Mammary microvascular endothelial cell (primary cell): ENCODE measurements at places on chromosomes 3 and 15. TPM values are rescaled to one million over a fixed set of nuclear protein-coding genes. Genes with fewer than 3 reads are reported as not detected.

The GADL1 gene
- total RNA-seq: 0.05 TPM in 1 of 2 replicates, not detected in the other

The THRB gene
- total RNA-seq: under 0.01 and 0.39 TPM in 2 replicates

The SLC15A2 gene
- 0.10 TPM in 1 of 2 replicates, not detected in the other for total RNA-seq

The CNTN6 gene
- not detected in 2 replicates for total RNA-seq

The SERF2 gene
- 1,358 and 1,405 TPM in 2 replicates for total RNA-seq

The OR5H6 gene
- not detected in 2 replicates for total RNA-seq

The RPL22L1 gene
- 328 and 359 TPM in 2 replicates for total RNA-seq

The SLC7A14 gene
- total RNA-seq: 0.25 and 0.47 TPM in 2 replicates

The TIMP4 gene
- 0.67 and 0.98 TPM in 2 replicates for total RNA-seq

The PCOLCE2 gene
- total RNA-seq: not detected in 2 replicates

The SELENOS gene
- total RNA-seq: 66.4 and 69.0 TPM in 2 replicates

The CDV3 gene
- 172 and 199 TPM in 2 replicates for total RNA-seq

The RASGRP1 gene
- under 0.01 and 0.05 TPM in 2 replicates for total RNA-seq

The CYP8B1 gene
- not detected in 2 replicates for total RNA-seq

The TRH gene
- not detected in 2 replicates for total RNA-seq

The PLSCR2 gene
- not detected in 2 replicates for total RNA-seq

The CLDN1 gene
- total RNA-seq: 11.3 and 12.6 TPM in 2 replicates

The ESYT3 gene
- 0.05 and 0.07 TPM in 2 replicates for total RNA-seq

The ANKRD63 gene
- total RNA-seq: not detected in 2 replicates

The TIGIT gene
- not detected in 2 replicates for total RNA-seq

The CCK gene
- not detected in 2 replicates for total RNA-seq

The P2RY12 gene
- total RNA-seq: not detected in 2 replicates

The CSPG5 gene
- total RNA-seq: 0.07 TPM in 1 of 2 replicates, not detected in the other

The ZNF385D gene
- 2.2 and 4.5 TPM in 2 replicates for total RNA-seq

The SEMA3F gene
- total RNA-seq: 160 and 166 TPM in 2 replicates

The ROBO2 gene
- total RNA-seq: 0.13 TPM in 1 of 2 replicates, not detected in the other

The CFAP161 gene
- total RNA-seq: 1.8 and 2.0 TPM in 2 replicates

The C3orf33 gene
- 1.5 and 2.0 TPM in 2 replicates for total RNA-seq

The PLA2G4B gene
- 0.27 and 0.89 TPM in 2 replicates for total RNA-seq

The ZBED2 gene
- not detected in 2 replicates for total RNA-seq

The CCRL2 gene
- total RNA-seq: 13.9 and 14.8 TPM in 2 replicates

The IL1RAP gene
- 9.0 and 10.1 TPM in 2 replicates for total RNA-seq

The PLSCR5 gene
- not detected in 2 replicates for total RNA-seq

The PARP14 gene
- total RNA-seq: 50.7 and 51.8 TPM in 2 replicates

The LRRC34 gene
- total RNA-seq: 3.2 and 4.8 TPM in 2 replicates

The ZIC1 gene
- not detected in 2 replicates for total RNA-seq

The INSYN1 gene
- not detected in 2 replicates for total RNA-seq

The HAUS2 gene
- total RNA-seq: 63.6 and 81.9 TPM in 2 replicates

The NR2E3 gene
- 0.13 TPM in 1 of 2 replicates, not detected in the other for total RNA-seq

The HES1 gene
- total RNA-seq: 56.6 and 61.4 TPM in 2 replicates

The COL6A6 gene
- not detected in 2 replicates for total RNA-seq

The ROPN1 gene
- total RNA-seq: not detected in 2 replicates
